ENCODE measurements at places on chromosomes 12 and 14.

GRCh38 chr12:98840325-98840724 is 195.2 kb downstream of the APAF1 start:
- DNase-seq, result no peak

DNA sequence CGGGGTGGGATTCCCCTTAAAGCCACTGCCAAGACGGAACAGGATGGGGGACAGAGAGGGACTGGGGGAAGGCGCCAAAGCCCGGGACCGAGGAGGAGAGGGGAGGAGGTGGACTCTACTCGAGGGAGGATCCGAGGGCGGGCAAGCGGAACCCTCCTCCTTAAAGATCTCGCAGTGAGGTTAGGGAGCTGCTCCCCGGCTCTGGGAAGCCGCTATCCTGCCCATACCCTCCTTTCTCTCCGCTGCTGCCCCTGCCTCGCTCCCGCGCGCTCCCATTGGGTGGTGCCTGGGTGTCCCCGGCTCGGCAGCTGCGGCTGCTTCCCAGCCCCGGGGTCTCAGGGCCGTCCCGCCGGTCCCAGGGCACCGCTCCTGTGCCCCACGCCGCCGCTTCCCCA is 16.4 kb downstream of the KRT18 start:
- DNase-seq, result no peak

GRCh38 chr12:131592972-131593371 is 117.9 kb upstream of the SFSWAP start:
- DNase-seq, result peak; percentile 73

DNA sequence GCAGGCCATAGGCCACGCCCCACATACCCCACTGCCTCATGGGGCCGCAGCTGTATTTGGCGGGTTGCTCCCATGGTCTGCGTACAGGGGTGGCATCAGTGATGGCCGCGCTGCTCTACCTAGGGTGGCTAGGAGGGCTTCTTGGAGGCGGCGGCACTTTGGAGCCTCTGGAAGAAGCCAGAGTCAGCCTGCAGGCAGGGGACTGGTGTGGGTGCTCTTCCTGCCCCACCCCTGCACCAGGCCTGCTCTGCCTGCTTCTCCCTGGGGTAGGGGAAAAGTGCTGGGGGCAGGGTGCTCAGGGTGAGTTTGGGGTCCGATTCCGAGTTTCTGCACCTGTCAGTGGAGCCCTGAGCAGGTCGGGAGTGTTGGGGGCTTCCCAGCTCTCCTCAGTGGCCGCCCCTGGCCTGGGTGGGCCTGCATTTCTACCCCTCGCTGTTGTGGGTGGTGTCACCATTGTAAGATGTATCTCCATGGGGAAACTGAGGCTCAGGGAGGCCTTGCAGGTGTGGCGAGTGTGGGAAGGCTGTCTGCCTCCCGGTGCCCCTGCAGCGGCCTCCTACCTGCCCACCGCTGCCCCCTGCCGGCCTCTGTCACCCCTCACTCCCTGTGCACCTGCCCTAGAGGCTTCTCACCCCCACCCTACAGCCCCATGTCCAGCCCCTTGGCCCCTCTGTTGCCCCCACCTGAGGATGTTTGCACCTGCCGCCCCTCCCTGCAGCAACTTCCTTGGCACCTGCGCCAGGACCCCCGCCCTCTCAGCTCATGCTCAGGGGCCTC is 5.5 kb downstream of the CEP170B start:
- DNase-seq, result peak; percentile 18

GRCh38 chr14:63848890-63849289 is 3.9 kb upstream of the SYNE2 start:
- no peak for DNase-seq

GRCh38 chr14:100073576-100074430 is 8.6 kb downstream of the EVL start:
- DNase-seq, result peak; percentile 52

GRCh38 chr12:116385486-116386217 is 108.2 kb upstream of the MED13L start:
- no peak for DNase-seq

- no peak for DNase-seq
Measured at GRCh38 chr12:77914081-77914488, 83.4 kb downstream of the NAV3 start.

GRCh38 chr14:31937730-31938346 is 139.3 kb upstream of the ARHGAP5 start:
- DNase-seq, result peak; percentile 92

DNA sequence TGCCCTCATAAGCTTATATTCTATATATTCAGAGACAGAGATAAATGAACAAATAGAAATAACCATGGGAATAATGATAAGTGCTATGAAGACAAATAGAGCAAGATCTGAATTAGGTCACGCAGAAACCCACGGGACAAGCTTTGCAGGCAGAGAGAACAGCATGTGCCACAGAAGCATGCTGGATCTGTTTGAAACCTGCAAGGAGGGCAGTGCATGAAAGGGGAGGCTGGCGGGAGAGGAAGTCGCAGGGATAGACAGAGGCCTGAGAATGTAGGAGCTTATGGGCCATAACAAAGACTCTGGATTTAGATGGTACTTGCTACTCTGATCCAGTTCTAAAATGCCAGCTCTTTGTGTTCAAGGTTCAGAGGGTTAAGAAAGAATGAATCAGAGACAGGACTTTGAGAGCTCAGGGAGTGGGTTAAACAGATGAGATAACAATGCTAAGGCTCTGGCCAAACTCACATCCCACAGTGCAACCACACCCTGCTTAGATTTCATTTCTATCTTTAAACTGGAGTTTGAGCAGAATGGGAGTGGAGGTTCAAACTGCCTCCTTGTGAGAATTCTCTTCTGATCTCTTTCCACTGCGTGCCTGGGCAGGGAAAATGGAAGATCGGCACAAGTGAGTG is 49.2 kb upstream of the PPP1R12A start:
- no peak for DNase-seq

DNA sequence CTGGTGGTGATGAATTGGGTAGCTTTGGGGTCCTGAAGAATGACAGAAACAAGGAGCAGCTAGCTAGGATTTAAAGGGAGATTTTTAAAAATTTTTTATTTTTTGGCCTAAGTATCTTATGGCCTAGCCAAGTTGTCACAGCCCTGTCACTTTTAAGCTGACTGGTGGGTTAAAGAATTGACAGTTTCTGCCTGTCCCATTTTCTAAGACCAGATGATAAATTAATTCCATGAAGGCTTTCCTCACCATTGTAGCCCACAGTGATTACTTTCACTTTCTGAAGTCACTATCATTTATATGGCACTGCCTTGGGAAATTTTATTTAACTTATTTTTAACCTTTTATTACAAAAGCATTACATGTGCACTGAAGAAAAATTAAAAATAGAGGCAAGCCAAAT is 43.2 kb downstream of the BICDL1 start:
- no peak for DNase-seq

DNA sequence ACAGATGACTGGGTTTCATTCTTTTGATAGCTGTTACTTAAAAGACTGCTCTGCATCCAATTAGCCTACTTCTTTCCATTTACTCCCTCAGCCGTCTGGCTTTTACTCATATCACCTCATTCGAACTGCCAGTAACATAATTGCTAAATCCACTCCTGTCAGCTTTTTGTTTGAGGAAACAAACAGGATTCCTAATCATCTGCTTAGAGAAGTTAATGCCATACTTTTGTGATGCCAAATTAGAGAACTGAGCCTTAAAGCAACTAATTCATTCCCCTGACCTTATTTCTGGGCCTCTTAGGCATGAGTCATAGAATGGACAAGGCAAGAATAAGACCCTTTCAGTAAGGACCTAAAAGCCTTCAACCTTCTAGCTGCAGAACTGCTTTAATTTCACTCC is 2.9 kb downstream of the OXA1L start:
- DNase-seq, result no peak

DNA sequence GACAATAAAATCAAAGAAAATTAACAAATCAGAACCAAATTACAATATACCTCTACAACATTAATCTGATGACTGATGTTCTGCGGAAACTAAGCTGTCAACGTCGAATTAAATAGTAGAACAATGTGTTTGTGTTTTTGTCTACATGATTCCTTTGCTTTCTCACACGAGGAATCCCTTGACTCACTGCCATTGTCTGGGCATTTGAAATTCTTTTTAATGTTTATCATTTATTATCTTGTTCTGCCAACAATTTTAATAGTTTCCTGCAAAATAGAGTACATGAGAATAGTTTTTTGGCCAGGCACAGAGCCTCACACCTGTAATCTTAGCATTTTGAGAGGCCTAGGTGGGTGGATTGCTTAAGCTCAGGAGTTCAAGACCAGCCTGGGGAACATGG is 76.6 kb upstream of the KRAS start:
- DNase-seq, result no peak

DNA sequence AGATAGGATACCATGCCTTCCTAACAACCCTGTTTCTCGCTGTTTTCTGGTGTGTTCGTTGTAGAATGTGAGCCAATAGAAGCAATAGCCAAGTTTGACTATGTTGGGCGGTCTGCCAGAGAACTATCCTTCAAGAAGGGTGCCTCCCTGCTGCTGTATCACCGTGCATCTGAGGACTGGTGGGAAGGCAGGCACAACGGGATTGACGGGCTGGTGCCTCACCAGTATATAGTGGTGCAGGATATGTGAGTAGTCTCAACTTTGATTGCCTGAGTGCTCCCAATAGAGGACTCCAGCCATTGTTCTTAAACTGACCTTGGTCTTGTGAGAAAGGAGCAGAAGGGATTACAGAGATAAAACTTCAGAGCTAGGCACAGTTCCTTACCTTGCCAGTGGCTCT is 96.2 kb downstream of the KICS2 start:
- DNase-seq, result no peak

DNA sequence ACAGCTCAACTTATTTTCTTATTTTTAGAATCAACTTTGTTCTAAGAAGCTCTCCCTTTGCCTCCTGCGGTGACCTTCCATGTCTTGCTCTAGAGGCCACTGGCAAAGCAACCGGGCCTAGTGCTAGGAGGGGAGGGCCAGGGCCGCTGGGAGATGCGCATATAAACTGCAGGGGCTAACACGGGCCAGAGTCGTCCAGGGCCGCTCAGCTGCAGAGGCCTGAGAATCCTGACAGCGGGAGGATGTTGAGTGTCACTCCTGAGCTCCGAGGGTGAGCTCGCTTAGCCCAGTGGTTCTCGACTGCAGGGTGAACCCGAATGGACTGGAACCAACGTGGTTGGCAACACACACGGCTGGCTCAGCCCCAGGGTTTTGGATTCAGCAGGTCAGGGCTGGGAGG is 6.5 kb upstream of the PIWIL1 start:
- DNase-seq, result no peak

DNA sequence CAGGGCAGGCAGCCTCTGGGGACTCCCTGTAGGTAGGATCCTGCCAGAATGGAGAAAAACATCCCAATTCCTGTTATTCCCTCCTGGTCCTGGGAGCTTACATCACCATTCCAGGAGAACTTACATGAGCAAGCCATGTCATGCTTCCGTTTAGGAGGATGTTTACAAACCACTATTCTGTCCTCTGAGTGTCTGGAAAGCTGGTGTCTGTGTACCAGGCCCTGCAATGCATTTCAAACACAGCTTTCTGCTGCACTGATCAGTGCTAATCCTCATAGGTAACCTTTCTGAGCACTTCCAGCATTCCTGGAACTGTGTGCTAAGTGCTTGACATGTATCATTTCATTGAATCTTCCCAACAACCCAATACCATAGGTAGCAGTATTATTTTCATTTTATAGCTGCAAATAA is 19.8 kb upstream of the MAP1LC3B2 start:
- DNase-seq, result no peak

GRCh38 chr12:126067626-126068329 is 1002.5 kb downstream of the AACS start:
- no peak for DNase-seq

DNA sequence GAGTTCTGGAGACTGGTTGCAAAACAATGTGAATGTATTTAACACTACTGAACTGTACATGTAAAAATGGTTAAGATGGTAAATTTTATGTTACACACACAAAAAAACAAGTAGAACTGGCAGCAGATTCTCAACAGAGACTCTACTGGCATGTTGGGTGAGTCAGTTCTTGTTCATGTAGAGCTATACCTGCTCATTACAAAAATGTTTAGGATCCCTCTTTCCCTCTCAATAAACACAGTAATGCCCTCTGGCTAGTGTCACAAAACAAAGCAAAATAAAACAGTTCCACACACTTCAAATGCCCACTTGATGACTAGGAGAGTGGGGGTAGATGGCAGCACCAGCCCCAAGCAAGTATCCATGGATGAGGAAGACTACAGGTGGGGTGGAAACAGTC is 13.7 kb upstream of the ZNF740 start:
- no peak for DNase-seq

- DNase-seq, result no peak
Measured at GRCh38 chr14:68536018-68536410, 256.9 kb downstream of the ZFP36L1 start.

DNA sequence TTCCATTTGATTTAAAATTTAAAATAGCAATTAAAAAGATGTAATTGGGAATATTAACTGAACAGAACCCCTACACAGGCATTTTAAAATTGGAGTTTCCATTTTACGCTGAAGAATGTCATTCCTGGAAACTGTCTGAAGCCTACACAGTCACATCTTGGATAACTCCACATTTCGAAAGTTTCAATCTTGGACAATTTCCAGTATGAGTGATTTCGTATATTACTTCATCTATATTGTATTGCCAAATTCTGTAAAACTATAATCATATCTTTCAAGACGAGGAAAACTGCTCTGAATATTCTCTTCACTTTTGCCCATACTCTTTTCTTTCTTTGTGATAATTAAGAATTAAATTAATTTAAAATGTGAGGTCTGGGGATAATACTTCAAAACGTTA is 194.2 kb upstream of the ABCD2 start:
- DNase-seq, result no peak

DNA sequence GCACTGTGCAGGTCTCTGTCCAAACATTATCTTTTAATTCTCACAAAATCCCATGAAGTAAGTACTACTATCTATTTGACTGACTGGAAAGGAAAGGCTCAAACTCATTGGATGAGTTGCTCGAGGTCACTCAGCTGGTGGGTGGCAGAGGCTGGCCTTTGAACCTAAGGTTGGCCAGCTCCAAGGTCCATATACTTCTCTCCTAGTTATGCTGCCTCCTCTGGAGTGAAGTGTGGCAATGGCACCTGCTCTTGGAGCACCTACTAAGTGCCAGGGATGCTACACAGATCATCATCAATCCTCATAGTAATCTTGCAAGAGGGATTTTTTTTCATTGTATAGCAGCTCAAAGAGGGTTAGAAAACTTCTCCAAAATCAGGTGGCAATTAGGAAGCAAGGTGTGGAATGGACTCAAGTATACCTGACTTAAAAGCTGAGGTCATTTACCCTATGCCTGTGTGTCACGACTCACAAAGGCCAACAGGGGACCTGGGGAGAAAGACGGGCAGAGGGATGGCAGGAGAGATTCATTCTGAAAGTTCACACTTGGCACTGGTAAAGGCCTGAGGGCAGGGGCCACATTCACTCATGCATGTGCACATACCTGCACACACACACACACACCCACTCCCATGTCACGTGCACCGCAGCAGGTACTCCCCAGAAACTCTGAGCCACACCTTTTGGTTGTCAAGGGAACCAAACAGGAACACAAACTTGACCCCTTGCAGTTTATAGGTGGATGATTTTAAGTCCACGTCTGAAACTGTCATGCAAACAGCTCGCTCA is 146.4 kb downstream of the FOXN3 start:
- DNase-seq, result peak; percentile 6

Measured in CD4-positive, CD25-positive, alpha-beta regulatory T cell (primary cell).